NCI-H2107 (cell line): ENCODE measurements at places on chromosomes 1 and 21.

GRCh38 chr1:107597290-107597689 lies 367.7 kb downstream of the VAV3 start:
- no peak for DNase-seq

DNA sequence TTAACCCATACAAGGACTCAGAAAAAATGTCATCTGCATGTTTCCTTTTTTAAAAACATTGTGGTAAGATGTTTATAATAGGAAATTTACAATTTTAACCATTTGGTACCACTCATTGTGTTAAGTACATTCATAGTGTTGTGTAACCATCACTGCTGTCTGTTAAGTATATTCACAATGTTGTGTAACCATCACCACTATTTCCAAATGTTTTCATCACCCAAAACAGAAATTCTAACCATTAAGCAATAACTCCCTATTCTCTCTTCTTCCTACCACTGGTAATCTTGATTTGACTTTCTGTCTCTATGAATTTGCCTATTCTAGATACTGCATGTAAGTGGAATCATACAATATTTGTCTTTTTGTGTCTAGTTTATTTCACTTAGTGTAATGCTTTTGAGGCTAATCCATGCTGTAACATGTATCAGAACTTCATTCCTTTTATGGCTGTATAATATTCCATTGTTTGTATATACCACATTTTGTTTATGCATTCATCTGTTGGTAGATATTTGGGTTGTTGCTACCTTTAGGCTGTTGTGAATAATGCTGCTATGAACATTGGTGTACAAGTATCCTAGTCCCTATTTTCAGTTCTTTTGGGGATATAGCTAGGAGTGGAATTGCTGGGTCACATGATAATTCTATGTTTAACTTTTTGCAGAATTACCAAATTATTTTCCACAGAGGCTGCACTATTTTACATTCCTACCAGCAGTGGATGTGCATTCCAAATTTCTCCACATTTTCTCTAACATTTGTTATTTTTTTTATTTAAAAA lies 14.1 kb downstream of the HIPK1 start:
- DNase-seq = no peak

GRCh38 chr1:19495799-19496526 lies 10.6 kb upstream of the CAPZB start:
- DNase-seq = no peak

DNA sequence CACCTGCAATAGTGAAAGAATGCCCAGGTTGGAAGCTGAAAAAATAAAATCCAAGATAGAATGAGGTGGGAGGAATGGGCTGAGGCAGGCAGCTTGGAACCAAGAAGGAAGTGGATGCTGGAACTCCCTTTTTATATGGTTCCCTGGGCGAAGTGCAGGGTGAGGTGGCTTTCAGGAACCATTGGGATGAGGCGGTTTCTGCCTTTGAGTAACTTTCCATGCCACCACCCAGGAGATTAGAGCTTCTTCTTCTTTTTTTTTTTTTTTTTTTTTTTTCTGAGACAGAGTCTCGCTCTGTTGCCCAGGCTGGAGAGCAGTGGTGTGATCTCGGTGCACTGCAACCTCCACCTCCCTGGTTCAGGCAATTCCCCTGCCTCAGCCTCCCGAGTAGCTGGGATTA lies 17.8 kb upstream of the MRPS6 start:
- no peak for DNase-seq

- DNase-seq = no peak
Measured at GRCh38 chr1:32127409-32128198, 19.7 kb downstream of the KPNA6 start.

DNA sequence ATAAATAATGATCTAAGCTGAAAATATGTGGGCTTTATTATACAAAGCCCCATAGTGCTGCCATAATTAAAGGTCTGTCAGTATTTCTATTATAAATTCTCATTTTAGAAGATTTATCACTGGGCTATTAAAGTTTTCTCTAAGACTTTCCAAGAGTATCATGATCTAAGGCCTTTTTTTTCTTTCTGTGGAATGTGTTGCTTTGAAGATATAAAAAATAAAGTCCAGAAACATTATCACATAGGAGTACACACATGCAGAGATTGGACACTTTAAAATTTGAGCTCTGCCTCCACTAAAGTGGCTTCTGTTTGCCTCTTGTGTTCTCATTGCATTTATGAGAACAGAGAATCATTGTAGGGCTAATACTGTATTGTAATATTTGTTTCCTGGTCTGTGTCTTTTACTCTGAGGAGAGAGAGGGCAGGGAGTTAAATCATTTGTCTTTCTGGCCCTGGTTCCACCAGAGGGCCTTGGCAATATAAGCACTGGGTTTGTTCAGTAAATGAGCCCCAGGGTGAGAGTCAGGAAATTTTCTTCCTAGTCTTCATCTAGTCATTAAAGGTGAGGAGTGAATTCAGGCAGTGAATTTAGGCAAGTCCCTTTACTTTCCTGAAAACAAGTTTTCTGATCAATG lies 70.2 kb downstream of the NFIA start:
- DNase-seq = no peak

GRCh38 chr1:89974256-89974655 lies 20.7 kb upstream of the ZNF326 start:
- DNase-seq = no peak

GRCh38 chr1:186188736-186189135 lies 186.3 kb downstream of the TPR start:
- DNase-seq = no peak

DNA sequence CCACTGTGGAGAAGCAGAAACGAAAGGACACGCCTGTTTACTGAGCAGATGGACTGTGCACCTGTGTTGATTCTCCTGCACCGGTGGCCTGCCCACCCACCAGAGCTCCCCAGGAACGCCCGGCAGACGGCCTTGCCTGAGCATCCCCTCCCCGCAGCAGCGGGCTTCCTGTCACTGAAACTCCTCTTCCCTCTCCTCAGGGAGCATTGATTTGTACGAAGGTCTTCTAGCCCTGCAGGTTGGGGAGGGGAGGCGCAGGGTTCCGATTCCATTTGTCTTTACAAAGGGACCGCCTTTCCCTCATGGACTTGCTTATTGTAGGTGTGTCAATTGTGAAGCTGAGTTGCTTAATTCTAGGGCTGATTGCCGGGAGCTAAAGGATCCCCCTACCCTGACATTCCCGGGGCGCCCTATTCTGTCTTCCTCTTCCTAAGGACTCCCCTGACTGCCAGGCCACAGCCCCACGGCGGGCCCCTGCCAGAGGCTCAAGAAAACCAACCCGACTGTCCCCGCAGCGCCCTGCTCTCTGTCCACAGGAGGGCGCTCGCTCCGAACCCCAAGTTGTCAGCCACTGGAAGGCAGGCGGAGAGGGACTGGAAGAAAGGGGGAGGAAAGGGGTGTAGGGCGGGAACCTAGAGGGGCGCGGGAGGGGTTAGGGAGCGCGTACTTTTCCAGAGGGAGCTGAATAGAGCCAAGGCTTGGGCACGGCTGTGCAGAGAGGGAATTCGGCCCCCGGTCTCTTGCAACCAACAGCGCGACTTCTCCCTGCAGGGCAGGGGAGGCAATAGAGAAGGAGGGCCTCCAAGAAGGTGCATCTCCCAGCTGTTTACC lies 2.8 kb downstream of the S100A6 start:
- DNase-seq = peak; percentile 96

DNA sequence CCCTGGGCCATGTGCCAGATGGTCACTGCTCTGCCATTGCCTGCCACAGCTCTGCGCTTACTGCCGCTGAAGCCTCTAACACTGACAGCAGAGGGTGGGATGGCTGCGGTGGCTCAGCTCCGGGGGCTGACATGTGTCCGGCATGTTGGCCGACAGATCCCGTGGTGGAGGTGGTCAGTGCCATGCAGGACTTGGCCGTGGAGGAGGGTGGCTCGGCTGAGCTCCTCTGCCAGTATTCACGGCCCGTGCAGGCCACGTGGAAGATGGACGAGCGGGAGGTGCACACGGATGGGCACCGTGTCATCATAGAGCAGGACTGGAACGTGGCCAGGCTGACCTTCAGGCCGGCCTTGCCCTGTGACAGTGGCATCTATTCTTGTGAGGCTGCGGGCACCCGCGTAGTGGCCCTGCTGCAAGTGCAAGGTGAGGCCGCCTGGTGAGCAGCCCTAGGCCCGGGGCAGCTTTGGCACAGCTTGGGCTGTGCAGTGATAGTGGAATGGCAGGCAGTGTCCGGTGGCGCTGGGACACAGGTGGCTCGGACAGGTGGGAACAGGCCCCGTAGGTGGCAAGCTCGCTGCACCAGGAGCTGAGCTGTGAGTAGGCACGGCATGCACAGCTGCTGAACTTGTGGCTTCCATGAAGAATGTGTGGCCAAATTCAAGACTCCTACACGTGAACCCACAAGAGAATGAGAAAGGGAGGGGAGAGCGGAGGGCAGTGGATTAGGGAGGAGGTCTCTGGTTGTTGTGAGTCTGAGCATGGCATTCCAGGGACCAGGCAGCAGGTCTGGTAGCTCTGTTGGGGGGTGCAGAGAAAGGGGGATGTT lies 91.8 kb downstream of the TRIM11 start:
- no peak for DNase-seq

DNA sequence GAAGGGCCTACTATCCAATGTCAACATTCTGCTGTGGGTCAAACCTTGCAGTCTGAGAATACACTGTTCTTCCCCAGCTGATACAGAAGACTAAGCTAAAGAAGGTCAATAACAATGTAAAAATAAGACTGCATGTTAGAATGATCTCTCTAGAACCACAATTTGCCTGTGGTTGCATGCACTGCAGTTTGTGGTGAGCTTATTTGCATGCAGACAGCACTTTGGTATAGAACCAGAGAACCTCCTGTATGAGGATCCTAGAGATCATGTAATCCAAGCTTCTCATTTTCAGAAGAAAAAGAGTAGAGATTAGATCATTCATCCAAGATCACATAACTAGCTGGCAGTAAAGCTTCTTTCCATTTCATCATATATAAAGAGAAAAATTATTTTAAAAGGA lies 15.8 kb downstream of the SYNJ1 start:
- DNase-seq = peak; percentile 83

DNA sequence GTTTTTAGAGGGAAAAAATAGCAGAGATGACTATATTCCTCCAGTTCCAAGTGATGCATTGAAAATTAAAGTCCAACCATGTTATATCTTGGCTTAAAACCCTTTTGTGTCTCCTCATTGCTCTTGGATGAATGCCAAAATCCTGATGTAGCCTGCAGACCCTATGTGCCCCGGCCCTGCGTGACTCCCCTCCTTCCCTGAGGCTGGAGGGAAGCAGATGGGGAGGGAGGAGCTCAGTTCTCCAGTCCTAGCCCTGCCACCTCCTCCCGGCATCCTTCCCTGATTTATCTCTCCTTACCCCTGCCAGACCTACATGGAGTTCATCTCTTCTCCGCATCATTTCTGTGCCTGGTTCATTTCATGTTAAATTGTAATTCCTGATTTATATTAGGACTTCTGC lies 397.4 kb downstream of the PTPRU start:
- no peak for DNase-seq

DNA sequence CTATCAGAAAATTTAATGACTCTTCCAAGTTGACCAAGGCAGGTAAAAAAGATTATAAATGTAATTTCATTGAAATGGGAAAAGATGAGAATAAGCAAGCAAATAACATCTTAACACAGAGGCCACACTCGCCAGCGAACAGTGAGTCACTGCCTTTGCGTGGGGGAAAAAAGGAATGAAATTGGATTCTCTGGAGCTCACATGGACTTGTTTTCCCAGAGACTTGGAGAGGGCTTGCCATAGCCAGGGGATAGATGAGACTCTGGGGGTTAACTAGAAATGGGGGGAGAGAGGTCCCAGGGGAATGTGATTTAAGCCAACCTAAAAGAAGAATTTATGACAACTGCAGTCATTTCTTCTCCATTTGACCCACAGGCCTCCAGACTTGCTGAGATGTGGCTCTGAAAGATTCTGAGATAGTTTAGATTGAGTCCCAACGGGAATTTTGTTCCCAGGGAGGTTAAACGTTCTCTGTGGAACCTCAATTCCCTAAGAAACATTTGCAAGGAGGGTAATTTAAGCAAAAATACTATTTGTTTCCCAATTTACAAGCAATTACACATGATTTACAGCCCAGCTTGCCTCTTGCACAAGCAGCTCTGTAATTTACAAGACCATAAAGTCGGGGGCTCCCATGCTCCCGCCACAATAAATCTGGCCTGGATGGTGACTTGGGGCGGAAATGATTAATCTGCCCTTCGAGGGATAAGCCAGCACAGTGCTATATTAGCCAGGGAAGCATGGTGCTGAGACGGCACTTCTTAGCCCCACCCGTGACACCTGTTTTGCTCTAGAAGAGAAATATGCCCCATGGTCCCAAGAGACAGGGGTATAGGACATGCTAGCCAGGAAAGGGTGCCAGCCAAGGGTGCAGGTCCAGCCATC lies 68.8 kb downstream of the GRIK3 start:
- no peak for DNase-seq
